ENCODE measurements at places on chromosomes 2 and 18. TPM values are rescaled to one million over a fixed set of nuclear protein-coding genes. Genes with fewer than 3 reads are reported as not detected.

SERPINB8 gene
- 20.1 TPM for total RNA-seq

C2orf68 gene
- 36.8 TPM for total RNA-seq

DOK6 gene
- 0.61 TPM for total RNA-seq

STPG4 gene
- total RNA-seq, result 0.47 TPM

DNA sequence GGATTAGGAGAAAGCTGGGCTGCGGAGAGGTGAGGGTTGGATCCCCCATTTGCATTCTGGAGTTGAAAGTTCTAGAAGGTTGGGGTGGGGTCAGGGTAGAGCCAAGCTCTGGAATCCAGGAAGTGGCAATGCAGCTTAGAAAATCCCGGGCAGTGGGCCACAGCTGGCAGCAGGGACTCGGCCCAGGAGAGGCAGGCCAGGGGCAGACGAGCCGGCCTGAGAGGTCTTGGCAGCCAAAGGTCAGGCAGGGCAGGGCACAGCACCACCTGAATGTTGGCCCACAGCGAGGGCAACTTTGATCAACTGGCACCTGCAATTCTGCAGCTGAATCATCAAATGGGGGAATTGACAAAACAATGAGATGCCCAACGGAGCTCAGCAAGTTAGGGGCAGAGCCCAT lies 139.2 kb downstream of the INHBB start:
- no peaks in the 10 kb centered on the region for H3K4me1 ChIP-seq
- no peaks in the 10 kb centered on the region for H3K27me3 ChIP-seq
- no peak for DNase-seq
- H3K4me3 ChIP-seq, result no peak overlapping the region
- H3K36me3 ChIP-seq, result no peaks in the 10 kb centered on the region

GRCh38 chr2:137173463-137173862 lies 408.1 kb downstream of the THSD7B start:
- no peaks in the 10 kb centered on the region for H3K27me3 ChIP-seq
- DNase-seq, result no peak
- no peaks in the 10 kb centered on the region for H3K4me1 ChIP-seq
- H3K27ac ChIP-seq, result no peak overlapping the region
- no peaks in the 10 kb centered on the region for H3K36me3 ChIP-seq
- H3K4me3 ChIP-seq, result no peak overlapping the region

DNA sequence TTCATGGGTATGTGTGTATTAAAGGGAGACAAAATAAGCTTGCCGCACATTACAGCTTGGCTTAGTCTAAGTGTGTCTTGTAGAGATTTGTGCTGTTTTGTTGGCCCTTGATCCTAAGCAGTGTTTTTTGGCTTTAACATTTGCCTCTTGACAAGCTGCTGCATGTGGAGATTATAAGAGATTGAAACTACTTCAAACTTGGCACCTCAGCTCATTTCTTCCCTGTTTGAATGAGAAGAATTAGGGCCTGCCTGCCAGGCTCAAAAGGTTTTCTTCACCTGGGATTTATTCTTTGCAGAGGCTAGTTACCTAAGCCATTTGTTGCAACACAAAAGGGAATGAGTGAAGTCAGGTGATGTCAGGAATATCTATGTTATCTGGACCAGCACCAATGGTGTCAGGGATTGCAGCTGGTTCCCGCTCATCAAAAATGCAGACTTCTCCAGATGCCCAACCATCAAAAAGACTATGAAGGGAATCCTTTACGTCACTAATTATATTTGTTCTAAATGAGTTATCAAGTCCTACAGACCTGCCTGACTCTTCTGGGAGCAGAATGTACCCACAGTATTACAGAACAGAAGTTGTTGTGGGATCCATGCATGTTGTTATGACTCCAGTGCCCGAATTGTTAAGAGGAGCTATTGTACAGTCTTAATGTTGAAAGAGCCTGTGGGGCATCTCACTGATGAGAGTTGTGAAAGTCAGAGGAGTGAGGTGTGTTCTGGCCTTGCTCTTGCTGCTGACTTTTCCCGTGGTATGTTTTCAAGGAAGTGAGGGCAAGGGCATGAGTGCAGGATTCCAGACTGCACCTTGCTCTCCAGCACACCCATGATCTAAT lies 31.0 kb downstream of the ABCA12 start:
- H3K27ac ChIP-seq, result no peak overlapping the region
- H3K36me3 ChIP-seq, result no peaks in the 10 kb centered on the region
- DNase-seq, result no peak

GRCh38 chr2:224584111-224584784 lies 915 bp downstream of the CUL3 start:
- H3K27ac ChIP-seq, result peak overlapping the region; percentile 85
- H3K27me3 ChIP-seq, result no peaks in the 10 kb centered on the region
- peak overlapping the region; percentile 62 for H3K4me3 ChIP-seq
- no peaks in the 10 kb centered on the region for H3K36me3 ChIP-seq
- peaks cover 8% of the 10 kb centered on the region for H3K4me1 ChIP-seq

DNA sequence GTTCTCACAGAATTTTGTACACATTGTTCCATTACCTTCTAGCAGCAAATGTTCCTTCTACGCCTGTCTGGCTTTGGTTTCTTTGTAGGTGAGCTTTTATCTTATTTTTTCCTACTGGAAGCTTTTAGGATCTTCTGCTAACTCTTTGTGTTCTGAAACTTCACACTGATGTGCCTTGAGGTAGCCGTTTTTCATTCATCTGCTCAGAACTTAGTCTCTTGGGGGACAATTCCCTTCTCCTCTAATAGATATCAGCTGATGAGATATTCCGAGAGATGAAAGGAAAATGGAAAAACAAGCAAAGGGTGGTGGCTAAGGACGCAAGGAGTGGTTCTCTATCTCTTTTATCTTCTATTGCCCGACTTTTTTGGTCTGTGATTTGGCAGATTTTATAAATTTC lies 27.8 kb upstream of the LPIN1 start:
- no peaks in the 10 kb centered on the region for H3K4me1 ChIP-seq
- no peak overlapping the region for H3K27ac ChIP-seq
- H3K27me3 ChIP-seq, result no peaks in the 10 kb centered on the region
- H3K4me3 ChIP-seq, result no peak overlapping the region

DNA sequence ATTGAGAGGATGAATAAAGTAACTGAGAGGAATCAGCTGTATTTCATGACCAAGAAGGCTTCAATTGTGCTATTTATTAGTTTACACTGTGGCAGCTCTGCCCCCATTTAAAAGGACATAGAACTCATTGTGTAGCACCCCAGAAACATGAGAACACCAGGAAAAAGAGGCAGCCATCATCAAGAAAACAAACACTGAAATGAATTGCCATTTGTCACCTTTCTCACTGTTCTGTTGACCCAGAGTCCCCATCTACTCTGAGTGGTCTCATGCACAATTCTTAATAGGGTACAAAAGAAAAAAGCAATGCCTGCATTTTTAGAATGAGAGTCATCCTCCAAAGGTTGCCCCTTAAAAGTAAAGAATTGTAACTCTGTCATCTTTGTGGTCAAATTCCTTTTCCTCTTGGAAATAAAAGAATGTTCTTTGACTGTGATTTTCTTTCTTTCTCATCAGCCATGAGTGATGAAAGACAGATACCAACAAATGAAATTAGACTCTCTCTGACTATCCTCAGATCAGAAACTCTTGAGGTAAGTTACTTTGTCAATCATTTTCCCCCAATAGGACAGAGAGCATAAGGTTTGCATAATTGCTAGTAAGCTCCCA lies 1941.9 kb upstream of the PIK3C3 start:
- no peak for DNase-seq
- H3K36me3 ChIP-seq, result no peaks in the 10 kb centered on the region
- H3K4me1 ChIP-seq, result no peaks in the 10 kb centered on the region
- H3K27ac ChIP-seq, result no peak overlapping the region

DNA sequence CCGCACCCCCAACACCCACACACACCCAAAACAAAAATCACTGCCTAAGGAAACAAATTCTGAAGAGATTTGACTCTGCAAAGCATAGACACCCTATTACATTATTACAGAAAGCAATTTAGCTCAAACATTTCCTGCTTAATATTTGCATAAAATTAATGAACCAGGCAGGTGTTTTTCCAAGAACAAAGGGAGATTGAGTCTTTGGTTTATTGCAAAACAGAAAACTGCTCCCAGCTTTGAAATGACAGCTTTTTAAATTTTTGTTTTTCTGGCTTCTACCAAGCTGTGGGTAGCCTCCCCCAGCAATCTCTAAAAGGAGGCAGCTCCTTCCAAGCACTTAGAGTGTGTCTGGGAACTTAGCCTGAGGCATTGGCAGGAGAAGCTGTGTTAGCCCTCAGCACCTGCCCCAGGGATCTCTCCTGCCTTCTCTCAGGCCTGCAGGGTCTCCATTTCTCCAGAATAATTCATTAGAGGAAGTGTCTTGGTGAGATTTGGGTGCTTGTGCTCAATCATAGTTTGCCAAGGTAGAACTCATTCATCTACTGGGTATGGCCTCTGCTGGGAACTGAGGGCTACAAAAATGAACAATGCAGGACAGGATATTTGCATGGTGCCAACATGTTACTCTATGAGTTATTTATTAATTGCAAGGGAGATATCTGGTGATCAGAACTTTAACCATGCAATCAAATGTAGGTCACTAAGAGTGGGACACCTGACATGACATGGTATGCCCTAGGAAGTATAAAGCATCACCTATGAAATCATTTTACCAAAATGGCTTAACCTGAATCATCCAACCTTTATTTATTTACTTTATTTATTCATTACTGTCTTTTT lies 58.7 kb downstream of the B3GNT2 start:
- H3K27me3 ChIP-seq, result no peaks in the 10 kb centered on the region
- H3K27ac ChIP-seq, result no peak overlapping the region
- no peaks in the 10 kb centered on the region for H3K4me1 ChIP-seq
- H3K4me3 ChIP-seq, result no peak overlapping the region
